ENCODE measurements at places on chromosomes 16 and 17. TPM values are rescaled to one million over a fixed set of nuclear protein-coding genes. Genes with fewer than 3 reads are reported as not detected.
A peak's percentile ranks its signal among the peaks of the same experiment; 100 is the strongest.

The NHERF1 gene
- total RNA-seq: 5.2 TPM

GRCh38 chr17:14926526-14927122 lies 338.5 kb downstream of the PMP22 start:
- DNase-seq: peak; percentile 22

The TEX14 gene
- total RNA-seq: not detected

The SCGB1C2 gene
- total RNA-seq: not detected

The SLC13A2 gene
- not detected for total RNA-seq

Measured in Caki2 (cell line).